ENCODE measurements at places on chromosomes 3 and 15. TPM values are rescaled to one million over a fixed set of nuclear protein-coding genes. Genes with fewer than 3 reads are reported as not detected.

WDR49 gene
- total RNA-seq, result not detected

ISLR gene
- total RNA-seq, result 0.36 TPM

CAMP gene
- total RNA-seq, result not detected

TXNRD3 gene
- 8.2 TPM for total RNA-seq

NAA80 gene
- 4.3 TPM for total RNA-seq

ZNF592 gene
- 13.4 TPM for total RNA-seq

RBPMS2 gene
- total RNA-seq, result 7.2 TPM

TNFAIP8L3 gene
- 43.1 TPM for total RNA-seq

ZNF860 gene
- 1.4 TPM for total RNA-seq
